ENCODE measurements at places on chromosomes 7 and 10. TPM values are rescaled to one million over a fixed set of nuclear protein-coding genes. Genes with fewer than 3 reads are reported as not detected.

Gene NPSR1
- polyA plus RNA-seq, result not detected

Gene ESYT2
- polyA plus RNA-seq, result 37.9 TPM

Gene PRTFDC1
- 14.2 TPM for polyA plus RNA-seq

Gene FAM3C
- 217 TPM for polyA plus RNA-seq

Gene AKR1C3
- polyA plus RNA-seq, result 435 TPM

Gene JMJD1C
- polyA plus RNA-seq, result 50.5 TPM

- no peak for DNase-seq
- no peak overlapping the region for H3K27ac ChIP-seq
- H3K4me3 ChIP-seq, result no peak overlapping the region
- no peaks in the 10 kb centered on the region for H3K4me1 ChIP-seq
- no peaks in the 10 kb centered on the region for H3K36me3 ChIP-seq
These were observed 16.2 kb upstream of the SLC26A4 start for GRCh38 chr7:107644309-107644974.

- H3K27ac ChIP-seq, result peak overlapping the region; percentile 96
- H3K4me3 ChIP-seq, result peak overlapping the region; percentile 80
- peak; percentile 69 for DNase-seq
These were observed 1.5 kb downstream of the ITGB8 start for GRCh38 chr7:20331910-20332813.

GRCh38 chr7:49631071-49631815, 142.2 kb upstream of the VWC2 start:
- no peak for DNase-seq
- no peak overlapping the region for H3K4me3 ChIP-seq
- no peaks in the 10 kb centered on the region for H3K4me1 ChIP-seq
- no peak overlapping the region for H3K27ac ChIP-seq
- H3K36me3 ChIP-seq, result no peaks in the 10 kb centered on the region

DNA sequence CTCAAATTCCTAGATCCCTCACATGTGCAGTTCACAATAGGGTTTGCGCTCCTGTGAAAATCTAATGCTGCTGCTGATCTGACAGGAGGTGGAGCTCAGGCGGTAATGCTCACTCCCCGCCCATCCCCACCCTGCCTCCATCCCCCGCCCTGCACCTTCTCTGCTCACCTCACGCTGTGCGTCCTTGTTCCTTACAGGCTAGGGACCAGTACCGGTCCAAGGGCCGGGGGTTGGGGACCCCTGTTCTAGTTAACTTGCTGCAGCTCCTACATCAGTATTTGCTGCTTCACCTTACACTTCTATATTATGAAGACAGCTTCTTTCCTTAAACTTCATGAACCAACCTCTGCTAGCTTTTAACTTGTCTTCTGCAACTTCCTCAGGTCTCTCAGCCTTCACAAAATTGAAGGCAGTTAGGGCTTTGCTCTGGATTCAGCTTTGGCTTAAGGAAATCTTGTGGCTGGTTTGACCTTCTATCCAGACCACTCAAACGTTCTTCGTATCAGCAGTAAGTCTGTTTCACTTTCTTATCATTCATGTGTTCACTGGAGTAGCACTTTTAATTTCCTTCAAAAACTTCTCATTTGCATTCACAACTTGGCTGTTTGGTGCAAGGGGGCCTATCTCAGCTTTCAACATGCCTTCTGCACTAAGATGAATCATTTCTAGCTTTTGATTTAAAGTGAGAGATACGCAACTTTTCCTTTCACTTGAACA, 1.7 kb upstream of the TNKS2 start:
- peak; percentile 58 for DNase-seq
- no peaks in the 10 kb centered on the region for H3K4me1 ChIP-seq
- no peaks in the 10 kb centered on the region for H3K27me3 ChIP-seq
- H3K4me3 ChIP-seq, result peak overlapping the region; percentile 44
- H3K36me3 ChIP-seq, result peaks cover 3% of the 10 kb centered on the region

GRCh38 chr7:95646350-95646749, 50.0 kb upstream of the PDK4 start:
- peak; percentile 71 for DNase-seq
- no peaks in the 10 kb centered on the region for H3K36me3 ChIP-seq
- H3K4me3 ChIP-seq, result no peak overlapping the region
- no peaks in the 10 kb centered on the region for H3K4me1 ChIP-seq

DNA sequence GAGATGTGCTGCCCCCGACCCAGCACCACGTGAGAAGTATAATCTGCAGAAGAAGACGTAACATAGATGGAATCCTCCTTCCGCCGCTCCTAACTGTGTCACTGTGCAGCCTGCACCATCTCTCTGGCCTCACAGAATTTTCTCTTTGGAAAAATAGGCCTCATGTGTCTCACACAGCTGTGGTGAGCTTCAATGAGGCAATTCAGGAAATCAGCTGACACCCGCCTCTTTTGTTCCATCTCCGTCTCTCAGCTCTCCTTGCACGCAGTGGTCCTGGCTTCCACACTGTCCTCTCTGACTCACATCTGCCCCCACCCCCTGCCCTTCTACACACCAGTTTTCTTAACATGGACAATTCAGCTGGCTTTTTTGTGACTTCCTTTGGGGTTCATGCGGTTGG, 7.2 kb downstream of the C10orf90 start:
- no peak for DNase-seq
- no peak overlapping the region for H3K27ac ChIP-seq
- H3K4me3 ChIP-seq, result no peak overlapping the region
- no peaks in the 10 kb centered on the region for H3K4me1 ChIP-seq
- H3K27me3 ChIP-seq, result no peaks in the 10 kb centered on the region
- H3K36me3 ChIP-seq, result no peaks in the 10 kb centered on the region

GRCh38 chr7:129906700-129907099, 46.1 kb downstream of the UBE2H start:
- peak; percentile 79 for DNase-seq
- no peak overlapping the region for H3K4me3 ChIP-seq
- no peaks in the 10 kb centered on the region for H3K27me3 ChIP-seq

DNA sequence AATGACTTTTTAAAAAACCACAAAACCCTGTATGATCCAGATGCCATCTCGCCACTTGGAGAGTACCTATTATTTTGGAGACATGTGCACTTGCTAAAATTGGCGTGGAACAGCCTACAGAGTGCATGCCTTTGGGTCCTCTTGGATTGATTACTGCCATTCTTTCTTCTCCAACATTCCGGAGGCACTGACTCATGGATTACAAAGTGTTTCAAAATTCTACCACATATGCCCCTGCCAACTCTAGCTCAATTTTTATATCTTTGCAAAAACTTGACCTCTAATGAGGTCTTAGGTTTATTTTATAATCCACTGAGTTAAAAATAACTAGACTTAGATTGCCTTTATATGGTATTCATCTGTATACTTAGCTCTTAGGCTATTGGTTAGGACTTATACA, 55.8 kb upstream of the KIF5B start:
- no peak for DNase-seq
- no peak overlapping the region for H3K4me3 ChIP-seq
- no peak overlapping the region for H3K27ac ChIP-seq

GRCh38 chr7:144528536-144529045, 125.1 kb upstream of the NOBOX start:
- no peaks in the 10 kb centered on the region for H3K27me3 ChIP-seq
- no peak overlapping the region for H3K27ac ChIP-seq
- H3K36me3 ChIP-seq, result no peaks in the 10 kb centered on the region
- DNase-seq, result no peak
- no peaks in the 10 kb centered on the region for H3K4me1 ChIP-seq
